ENCODE measurements at places on chromosomes 5 and 9.

- DNase-seq: no peak
Observed at GRCh38 chr5:145856285-145856818, 16.5 kb downstream of the GRXCR2 start.

- no peak for DNase-seq
Observed at GRCh38 chr9:21027295-21027694, 4.1 kb downstream of the HACD4 start.

DNA sequence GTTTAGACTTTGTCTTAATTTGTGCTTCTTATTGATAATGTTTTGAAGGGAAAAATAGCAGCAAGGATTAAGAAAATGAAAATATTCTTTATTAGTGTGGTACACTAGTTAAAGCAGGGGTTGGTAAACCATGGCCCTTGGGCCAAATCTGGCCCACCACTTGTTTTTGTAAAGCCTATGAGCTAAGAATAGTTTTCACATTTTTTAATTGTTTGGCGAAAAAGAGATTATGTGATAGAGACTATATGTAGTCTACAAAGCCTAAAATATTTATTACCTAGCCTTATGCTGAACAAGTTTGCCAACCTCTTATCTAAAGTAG, 57.2 kb downstream of the KCNN2 start:
- no peak for DNase-seq

DNA sequence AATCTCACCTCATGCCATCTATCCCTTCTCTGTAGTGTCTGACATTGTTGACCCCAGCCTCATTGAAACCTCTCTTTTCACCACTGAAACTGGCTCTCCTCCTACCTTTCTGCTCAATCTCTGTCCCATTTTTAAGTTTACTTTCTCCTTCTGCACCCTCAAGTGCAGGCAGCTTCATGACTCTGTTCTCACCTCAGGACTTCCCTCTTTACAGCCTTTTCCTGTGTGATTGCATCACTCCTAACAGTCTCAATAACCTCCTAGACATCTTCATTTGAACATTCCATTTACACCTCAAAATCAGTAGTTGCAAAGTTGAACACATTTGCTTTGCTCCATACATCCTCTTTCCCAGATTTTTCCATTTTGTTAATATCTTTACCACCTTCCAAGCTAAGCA, 172.1 kb downstream of the RASEF start:
- DNase-seq: no peak

DNA sequence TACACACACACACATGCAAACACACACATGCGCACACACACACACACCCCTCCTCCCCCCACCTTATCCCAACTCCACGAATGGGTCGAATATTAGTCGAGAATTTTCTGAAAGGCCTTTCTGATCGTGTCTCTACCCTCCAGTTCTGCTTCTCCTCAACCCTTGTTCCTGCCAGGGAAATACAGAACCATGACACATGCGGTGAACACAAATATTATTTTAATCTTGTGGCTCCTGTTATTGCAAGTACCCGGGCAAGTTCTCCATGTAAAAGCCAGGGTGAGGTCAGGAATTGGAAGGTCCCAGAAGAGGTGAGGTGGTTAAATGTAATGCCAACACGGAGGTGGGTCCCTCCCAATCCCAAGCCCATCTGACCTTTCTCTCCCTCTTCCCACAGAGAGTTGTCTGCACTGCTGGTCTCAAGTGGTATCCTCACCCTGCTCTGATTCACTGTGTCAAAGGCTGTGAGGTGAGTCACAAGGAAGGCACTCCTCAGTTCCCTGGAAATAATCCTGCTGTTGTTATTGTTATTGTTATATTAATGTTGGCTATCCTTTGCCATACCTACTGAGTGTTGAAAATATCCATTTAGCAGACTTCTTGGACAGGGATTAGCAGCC, 223.7 kb downstream of the PAPPA start:
- no peak for DNase-seq

- DNase-seq: no peak
Observed at GRCh38 chr5:154214371-154215106, 24.0 kb downstream of the GALNT10 start.

- no peak for DNase-seq
Observed at GRCh38 chr9:25990376-25990775, 312.1 kb upstream of the TUSC1 start.

- DNase-seq: peak; percentile 75
Observed at GRCh38 chr5:102755686-102756371, 724 bp downstream of the PAM start.

DNA sequence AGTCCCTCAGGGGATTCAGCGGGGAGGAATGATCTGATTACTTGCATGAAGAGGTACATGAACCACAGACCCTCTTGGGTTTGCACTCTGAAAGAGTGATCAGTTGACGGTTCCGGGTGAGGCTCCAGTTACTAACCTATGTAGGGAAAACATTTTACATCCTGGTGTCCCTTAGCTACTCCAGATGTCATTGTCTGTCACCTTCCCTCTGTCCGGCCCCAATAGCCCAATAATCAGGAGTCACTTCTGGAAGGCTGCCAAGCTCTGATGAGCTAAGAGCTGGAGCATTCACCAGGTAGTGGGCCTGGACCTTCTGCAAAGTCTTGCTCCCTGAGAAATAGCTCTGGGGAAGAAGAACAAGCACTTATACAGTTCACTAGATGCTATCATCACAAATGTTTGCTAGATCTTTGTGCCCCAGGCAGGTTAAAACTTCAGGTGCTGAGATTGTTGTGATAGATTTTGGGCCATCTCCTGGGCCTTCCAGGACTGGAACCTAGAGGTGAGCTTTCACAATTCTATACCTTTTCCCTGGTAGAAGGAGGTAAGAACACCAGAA, 64.5 kb downstream of the ENTREP1 start:
- no peak for DNase-seq

DNA sequence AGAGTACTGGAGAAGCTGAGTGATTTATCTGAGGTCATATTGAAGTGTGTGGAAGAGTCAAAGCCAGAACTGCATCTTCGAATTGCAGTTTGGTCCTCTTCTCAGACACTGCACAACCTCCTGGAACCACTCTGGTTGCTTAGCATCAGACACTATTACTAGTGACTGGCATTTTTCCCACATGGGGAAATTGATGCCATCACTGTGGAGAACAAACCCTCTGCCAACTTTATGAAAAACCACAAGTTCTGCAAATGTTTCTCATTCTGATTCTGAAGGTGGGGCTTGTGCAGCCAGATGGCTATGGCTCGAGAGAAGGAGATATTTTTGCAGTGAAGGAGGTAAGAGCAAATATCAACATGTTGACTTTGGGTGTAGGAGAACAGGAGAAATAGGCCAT, 67.2 kb downstream of the KCTD16 start:
- DNase-seq: no peak

- DNase-seq: no peak
Observed at GRCh38 chr5:96843140-96843539, 33.2 kb upstream of the ERAP2 start.

- no peak for DNase-seq
Observed at GRCh38 chr5:176935017-176935416, 35.9 kb upstream of the HK3 start.

GRCh38 chr5:82622205-82622604, 344.1 kb upstream of the RPS23 start:
- DNase-seq: no peak

DNA sequence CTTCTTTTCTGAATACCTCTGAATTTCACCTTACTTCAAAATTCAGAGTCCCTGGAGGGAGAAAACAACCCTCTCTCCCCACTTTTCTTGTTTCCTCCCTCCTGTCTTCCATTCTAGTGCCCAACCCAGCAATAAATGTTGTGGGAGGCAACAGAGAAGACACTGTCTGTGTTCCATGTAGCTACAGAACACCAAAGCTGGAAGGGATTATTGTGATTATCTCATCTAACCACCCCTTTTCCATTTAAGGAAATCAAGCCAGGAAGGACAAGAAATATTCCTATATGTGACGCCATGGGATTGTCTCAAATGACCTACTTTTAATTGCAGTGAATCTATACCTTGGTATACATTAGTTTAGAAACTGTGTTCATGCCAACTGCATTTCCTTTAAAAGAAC, 476.6 kb upstream of the TNC start:
- no peak for DNase-seq

DNA sequence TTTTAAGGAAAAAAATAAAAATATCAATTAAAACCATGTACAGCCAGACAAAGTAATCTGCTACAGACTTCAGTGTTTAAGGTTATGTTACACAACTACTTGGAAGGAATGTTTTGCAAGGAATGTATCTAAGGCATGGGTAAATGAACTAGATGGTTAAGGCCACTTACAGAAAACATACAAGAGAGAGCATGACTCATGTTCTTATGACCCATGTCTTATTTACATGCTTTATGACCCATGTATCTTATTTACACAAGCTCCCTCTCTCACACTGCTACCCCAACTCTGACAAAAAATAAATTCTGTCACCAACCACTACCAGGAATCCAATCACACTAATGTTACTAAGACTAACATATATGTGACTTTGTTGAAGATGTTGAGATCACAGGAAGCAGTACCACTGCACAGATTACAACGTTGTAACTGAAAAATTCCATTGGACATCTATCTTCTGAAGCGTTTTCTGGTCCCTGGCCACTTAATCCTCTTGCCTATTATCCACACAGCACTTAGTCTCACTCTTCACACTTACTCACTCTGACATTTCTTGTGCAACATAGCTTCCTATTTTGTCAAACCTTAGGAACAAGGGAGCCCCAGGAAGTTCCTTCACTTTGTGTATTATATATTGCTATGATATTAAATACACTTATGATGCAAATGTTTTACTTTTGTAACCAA, 1630.1 kb upstream of the C9orf72 start:
- DNase-seq: no peak

GRCh38 chr9:117826837-117827236, 122.6 kb downstream of the TLR4 start:
- DNase-seq: no peak

GRCh38 chr9:14882090-14882489, 28.1 kb downstream of the FREM1 start:
- no peak for DNase-seq

GRCh38 chr9:93049491-93049890, 9.0 kb upstream of the SUSD3 start:
- no peak for DNase-seq

GRCh38 chr9:127837346-127837745, 17.1 kb downstream of the ENG start:
- DNase-seq: no peak

- DNase-seq: no peak
Observed at GRCh38 chr5:53984971-53985370, 325.4 kb downstream of the ARL15 start.

DNA sequence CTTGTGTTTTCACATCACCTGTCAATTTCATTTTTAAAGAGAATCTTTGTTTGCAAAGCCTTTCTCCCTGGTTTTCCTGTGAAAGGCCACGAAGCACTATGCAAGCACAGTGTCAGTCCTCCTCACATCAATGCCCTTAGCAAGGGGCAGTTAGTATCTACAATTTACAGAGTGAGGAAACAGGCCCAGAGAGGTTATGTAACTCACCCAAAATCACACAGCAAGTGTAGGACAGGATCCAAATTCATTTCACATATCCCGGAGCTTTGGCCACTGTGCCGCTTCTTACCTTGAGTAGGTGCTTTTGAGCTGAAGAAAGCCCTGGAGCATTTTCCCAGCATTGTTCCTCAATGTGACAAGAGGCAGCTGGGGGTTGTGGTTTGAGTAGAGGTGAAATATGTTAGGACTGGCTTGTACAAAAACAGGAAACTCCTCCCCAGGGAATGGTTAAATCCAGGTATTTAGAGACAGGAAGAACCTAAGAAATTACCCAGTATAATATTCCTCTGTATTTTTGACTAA, 283.8 kb downstream of the NTRK2 start:
- DNase-seq: no peak

DNA sequence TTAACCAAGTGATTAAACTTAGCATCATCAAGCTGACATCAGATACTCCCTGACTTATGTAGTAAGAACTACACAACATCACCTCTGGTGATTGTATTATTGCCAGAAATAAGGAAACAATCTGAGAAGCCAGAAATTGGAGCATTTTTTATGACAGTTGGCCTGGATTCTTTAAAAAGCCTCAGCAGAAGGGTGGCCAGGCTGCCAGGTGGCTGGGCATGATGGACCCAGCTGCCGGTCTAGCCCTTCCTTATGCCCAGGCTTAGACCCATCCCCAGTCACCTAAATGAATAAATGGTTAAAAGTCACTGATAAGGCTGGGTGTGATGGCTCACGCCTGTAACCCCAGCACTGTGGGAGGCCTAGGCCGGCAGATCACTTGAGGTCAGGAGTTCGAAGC, 12.8 kb downstream of the OR1K1 start:
- DNase-seq: no peak

DNA sequence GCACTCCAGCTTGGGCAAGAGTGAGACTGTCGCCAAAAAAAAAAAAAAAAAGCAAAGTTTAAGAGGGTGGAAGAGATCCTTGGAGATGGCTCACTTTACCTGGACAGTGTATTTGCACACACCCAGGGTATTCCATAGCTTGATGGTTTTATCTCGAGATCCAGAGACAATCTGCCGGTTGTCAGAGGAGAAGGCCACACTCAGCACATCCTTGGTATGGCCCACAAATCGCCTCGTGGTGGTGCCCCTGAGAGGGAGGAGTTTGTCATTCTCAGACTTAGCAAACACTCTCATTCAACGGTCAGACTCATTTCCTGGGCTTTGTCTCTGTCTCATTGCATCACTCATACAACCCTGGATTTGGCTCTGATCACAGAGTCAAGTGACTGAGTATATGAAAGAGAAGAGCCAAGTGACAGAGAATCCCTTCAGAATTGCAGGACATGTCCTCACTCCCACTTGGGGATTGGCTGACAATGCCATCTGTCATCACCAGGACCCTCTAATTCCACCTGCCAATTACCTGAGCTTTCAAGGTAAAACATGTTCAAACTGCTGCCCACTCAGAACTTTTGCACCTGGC, 2.2 kb downstream of the RACK1 start:
- DNase-seq: peak; percentile 55

- DNase-seq: no peak
Observed at GRCh38 chr9:87387351-87388011, 110.2 kb upstream of the DAPK1 start.

DNA sequence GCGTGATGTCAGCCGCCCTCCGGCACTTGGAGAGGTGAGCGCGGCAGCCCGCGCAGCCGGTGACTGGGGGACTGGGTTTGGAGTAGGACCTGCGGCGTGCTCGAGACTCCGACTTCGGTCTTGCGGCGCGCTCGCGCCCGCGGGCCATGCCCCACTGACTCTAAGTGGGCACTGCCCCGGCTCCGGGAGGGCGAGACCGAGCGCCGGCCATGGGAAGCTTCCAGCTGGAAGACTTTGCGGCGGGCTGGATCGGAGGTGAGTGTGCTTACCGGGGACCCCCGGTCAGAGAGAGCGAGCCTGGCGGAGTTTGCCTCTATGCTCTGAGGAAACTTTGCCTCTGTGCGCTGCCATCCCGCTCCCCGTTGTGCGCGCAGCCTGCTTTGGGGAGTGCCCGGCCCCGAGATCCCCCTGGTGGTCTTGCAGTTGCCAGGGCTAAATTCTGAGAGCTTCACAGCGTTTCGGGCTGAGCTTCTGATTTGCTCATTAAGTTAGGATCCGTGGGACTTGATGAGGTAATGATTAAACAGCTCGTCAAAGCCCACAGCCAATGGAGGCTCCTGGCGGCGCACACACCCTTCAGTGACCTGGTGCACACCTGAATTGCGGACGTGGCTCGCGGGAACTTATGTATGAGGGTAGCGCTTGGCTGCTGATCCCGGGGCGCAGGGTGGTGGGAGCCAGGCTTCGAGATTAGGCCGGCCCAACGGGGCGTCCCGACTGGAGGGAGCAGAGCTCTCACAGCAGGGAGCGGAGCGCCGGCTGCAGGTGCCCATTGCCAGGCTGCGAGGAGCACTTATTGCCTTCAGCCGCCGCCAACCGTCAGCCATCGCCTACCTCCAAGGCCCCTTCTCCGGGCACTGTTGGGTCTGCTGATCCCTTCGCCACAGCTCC, at the start of gene SLC25A48:
Gene SLC25A48 (plus strand): TSS at position 25 of the 891 bp plus-strand sequence. CDS start 185 bp downstream, at position 210.
- no peak for DNase-seq

GRCh38 chr9:107137495-107138202, 145.4 kb upstream of the RAD23B start:
- peak; percentile 28 for DNase-seq

Data from CD4-positive, alpha-beta T cell treated with Interleukin-4 for 4 hours (primary cell).